ENCODE measurements at places on chromosomes 7 and 10.

GRCh38 chr10:79246209-79246581, 101.1 kb upstream of the PPIF start:
- peak; percentile 73 for DNase-seq

DNA sequence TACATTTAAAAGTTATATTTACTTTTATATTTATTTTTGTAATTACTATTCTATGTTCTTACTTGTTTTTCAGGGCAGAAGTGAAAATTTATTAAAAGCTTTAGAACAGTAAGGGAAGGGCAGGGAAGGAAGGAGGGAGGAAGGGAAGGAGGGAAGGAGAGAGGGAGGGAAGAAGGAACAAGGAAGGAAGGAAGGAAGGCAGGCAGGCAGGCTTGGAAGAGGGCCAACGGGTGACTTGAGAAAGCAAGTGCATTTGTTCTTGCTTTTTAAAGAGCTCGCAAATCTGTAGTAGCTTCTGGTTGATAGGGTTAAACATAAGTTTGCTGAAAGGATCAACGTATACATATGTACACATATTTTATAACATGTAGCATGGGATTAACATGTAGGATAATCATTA, 725.3 kb upstream of the FZD8 start:
- no peak for DNase-seq

- DNase-seq: no peak
Measured at GRCh38 chr7:106840342-106840741, 24.7 kb upstream of the PIK3CG start.

GRCh38 chr10:97049670-97050069, 136.1 kb downstream of the SLIT1 start:
- no peak for DNase-seq

GRCh38 chr7:133836666-133837065, 290.5 kb upstream of the LRGUK start:
- DNase-seq: no peak

DNA sequence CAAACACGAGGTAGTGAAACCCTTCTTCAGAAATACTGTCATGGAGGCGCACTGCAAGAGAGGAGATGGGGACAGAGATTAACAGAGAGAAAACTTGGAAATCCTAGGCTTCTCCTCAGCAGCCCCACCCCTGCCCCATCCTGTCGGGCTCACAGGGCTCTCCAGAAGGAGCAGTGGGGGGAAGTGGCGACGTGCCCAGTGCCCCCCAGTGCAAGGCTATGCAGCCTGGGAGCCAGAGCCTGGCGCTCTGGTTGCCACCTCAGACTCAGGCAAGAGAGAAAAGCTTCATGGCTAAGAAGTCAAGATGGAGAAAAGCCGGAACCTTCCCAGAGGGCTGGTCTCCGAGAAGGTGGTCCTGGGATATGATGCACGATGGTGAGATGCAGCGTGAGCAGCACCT, 21.2 kb downstream of the CAMK2G start:
- no peak for DNase-seq

GRCh38 chr7:41679566-41679965, 23.3 kb downstream of the INHBA start:
- DNase-seq: no peak

- no peak for DNase-seq
Measured at GRCh38 chr7:50213622-50214017, 90.9 kb upstream of the IKZF1 start.

DNA sequence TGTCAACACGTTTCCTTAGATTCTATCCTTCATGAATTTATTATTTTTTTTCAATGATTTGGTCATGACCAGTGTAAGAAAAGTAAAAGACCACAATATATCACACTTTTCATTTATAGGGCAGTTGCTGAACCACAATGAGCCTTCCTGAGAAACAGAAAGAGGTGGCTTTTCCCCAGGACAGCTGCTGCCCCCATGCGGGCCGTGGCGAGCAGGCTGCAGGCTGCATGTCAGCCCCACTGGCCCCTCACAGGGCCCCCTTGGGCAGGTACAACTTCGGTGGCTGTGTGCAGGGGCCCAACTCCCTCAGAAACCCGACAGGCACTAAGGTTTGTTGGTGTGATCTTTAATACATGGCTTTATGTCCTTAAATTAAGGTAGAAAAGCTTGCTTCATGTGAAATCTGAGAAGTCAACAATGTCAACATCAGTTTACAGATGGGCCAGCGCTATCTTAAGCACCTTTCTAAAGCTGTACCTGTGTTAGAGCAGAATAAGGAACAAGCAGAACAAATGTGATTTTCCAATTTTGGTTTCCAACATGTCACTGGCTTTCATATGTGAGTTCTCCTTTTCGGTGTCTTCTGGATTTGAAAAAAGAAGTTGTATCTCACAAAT, 10.6 kb downstream of the BEND7 start:
- DNase-seq: no peak

- DNase-seq: no peak
Measured at GRCh38 chr7:32039000-32039756, 31.0 kb downstream of the PDE1C start.

DNA sequence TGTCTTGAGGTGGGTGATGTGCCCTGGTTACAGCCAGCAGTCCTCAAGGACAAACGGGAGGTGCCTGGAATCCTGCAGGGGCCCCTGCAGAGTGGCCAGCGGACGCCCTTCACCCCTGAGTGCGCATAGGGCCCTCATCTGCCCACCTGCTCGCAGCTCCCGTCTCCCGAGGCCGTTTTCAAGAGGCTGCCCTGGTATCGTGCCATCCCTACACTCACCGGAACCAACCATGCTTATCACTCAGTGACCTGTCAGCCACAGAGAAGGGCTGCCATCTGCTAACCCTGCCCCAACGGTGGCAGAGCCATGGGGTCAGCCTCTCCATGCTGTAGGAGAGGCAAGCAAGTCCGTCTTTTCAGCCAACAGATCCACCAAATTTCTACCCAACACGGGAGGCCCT, 122.0 kb downstream of the FAM53B start:
- no peak for DNase-seq

GRCh38 chr10:69362471-69362954, 54.2 kb downstream of the TACR2 start:
- DNase-seq: no peak

- DNase-seq: no peak
Measured at GRCh38 chr10:14032406-14032998, 298.2 kb downstream of the FRMD4A start.

DNA sequence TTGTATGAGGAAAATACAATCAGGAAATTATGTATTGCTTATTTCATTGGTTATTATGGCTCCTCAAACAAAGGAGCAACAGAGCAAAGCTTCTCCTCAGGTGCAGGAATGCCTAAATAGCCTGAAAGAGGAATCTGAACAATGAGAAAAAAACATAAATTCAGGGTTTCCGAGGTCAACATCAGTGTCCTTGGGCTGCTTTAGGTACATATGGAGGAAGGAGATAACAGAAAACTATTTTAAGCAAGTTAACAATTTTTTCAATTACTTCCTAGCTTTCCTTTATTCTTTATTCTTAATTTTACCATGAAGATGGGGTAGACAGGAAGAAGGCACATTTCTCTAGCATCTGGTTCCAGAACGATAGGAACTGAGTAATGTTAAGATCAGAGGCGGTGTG, 14.0 kb downstream of the SLC16A9 start:
- DNase-seq: no peak

- no peak for DNase-seq
Measured at GRCh38 chr7:102892631-102893278, 20.0 kb upstream of the LRRC17 start.

GRCh38 chr7:79291498-79291865, 162.0 kb downstream of the MAGI2 start:
- DNase-seq: no peak

DNA sequence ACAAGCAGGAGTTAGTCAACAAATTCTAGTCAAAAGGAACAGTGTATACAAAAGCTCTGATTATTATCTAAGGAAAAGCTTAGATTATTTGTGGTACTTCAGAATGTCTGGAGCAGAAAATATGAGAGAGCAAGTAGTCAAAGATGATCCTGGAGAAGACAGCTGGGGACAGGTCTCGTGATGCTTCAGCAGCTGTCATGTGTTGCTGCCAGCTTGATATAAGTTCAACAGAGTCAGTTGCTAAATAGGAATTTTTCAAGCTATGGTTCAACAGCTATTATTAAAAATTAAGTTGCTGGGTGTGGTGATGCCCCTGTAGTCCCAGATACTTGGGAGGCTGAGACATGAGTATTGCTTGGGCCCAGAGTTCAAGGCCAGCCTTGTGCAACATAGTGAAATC, 240.0 kb upstream of the RHOBTB1 start:
- DNase-seq: no peak

- no peak for DNase-seq
Measured at GRCh38 chr10:48765527-48765926, 80.9 kb downstream of the WDFY4 start.

DNA sequence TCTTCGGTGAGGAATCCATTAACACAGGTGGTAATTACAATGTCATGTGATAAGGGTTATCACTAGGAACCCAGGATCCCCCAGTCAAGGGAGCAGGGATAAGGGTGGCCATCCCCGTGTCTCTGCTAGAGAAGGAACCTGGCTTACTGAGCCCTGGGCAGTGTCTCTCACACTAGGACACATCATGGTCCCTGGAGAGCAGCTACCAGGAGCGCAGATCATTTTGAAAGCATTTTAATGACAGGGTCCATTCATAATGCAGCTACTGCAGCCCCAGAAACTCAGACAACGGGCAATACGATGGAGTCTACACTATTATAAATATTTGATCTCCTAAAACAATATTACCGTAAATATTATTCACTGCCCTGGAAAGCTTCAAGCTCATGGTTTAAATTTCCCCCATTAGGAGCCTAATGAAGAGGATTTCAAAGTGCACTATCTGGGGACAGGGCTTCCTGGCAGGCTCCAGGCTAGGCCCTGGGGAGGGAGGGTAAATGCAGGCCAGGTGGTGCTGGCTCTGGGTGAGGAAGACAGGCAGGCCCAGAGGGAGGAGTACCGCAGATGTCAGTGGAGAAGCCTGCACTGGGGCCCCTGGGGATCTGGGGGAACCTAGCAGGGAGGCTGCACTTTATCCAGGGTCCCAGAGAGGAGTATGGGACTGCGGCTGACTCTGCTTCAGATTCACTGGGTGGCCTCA, 52.6 kb upstream of the LOXL4 start:
- no peak for DNase-seq

DNA sequence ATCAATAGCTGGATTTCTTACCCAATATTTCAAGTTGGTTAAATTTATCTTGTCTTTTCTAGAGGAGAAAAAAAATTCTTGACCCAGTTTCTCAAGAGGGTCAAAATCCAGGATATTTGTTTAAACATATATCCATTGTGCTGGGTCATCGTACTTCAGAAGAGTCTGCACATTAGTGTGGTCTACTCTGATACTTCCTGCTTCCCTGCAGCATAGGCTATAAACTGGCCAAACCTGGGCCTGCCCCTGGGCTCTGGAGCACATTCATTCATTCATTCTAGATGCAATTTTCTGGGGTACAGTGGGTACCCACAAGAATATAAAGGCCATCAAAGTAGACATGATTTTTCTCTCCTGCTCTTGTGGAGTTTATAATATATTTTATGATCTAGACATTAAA, 142.1 kb upstream of the WNT16 start:
- DNase-seq: no peak

DNA sequence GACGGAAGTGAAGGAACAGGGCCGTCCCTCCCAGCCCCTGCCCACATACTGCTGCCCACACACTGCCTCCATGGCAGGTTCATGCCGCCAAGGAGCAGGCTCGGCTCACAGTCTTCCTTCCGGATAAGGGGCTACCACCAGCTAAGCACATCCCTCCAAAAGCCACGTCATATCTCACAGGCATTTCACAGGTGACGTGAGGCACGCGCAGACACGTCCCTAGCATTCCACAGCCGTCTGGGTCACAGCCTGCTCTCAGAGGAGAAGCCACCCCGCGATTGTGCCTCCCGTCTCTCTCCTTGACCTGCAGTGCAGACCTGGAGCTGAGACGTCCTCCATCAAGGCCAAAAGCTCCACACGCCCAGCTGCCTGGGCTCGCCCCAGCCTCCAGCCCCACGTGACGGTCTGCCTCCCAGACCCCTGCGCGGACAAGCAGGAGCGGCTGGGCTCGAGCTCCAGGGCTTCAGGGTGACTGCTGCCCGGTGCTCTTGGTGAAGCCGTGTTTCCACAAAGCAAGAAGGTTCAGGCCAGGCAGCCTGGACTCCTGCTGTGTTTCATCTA, 114.0 kb downstream of the MAD1L1 start:
- DNase-seq: no peak

GRCh38 chr7:47330026-47330425, 251.9 kb downstream of the TNS3 start:
- no peak for DNase-seq

- no peak for DNase-seq
Measured at GRCh38 chr10:27611236-27611635, 107.1 kb downstream of the RAB18 start.

DNA sequence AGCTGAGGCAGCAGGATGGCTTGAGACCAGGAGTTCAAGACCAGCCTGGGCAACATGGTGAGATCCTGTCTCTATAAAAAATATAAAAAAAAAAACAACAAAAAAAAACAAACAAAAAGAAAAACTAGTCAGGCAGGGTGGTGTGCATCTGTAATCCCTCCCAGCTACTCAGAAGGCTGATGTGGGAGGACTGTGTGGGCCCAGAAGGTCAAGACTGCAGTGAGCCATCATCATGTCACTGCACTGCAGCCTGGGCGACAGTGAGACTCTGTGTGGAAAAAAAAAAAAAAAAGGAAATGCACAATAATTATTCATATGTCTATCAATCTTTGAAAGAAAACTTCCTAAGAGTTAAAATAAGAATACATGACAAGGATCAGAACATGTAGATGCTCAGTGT, 178.3 kb downstream of the SEM1 start:
- DNase-seq: no peak

DNA sequence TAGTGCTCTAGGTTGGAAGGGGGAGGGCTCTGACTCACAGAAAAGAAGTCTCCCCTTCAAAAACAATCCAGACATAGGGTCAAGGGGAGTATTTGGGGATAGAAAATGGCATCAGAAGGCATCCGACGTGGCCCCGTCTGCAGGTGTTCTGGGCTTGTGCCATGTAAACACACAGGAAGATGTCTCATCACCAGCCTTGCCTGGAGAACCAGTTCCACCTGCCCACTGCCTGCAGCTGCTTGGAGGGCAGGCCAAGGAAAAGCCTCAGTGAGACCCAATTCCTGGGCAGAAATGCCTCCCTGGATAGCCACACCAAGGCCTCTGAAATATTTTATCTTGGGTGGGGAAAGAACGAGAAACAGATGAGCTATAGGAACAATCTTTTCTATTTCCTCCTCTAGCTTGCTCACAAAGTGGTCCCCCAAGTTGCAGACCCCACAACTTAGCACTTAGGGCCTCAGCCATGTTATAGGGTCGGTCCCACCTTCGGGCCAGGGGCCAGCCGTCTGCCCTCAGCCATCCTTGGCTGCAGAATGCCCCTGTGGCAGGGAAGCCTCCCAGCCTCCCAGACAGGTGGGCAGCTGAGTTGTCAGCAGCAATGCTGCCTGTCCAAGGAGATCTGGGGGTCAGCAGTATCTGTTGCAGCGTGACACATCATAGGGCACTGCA, 54.3 kb upstream of the ECHDC3 start:
- DNase-seq: no peak

GRCh38 chr7:116809636-116810266, 52.6 kb upstream of the CAPZA2 start:
- no peak for DNase-seq

Data from posterior cingulate gyrus (tissue), 11 donors.